ENCODE measurements at places on chromosomes 12 and 14.

DNA sequence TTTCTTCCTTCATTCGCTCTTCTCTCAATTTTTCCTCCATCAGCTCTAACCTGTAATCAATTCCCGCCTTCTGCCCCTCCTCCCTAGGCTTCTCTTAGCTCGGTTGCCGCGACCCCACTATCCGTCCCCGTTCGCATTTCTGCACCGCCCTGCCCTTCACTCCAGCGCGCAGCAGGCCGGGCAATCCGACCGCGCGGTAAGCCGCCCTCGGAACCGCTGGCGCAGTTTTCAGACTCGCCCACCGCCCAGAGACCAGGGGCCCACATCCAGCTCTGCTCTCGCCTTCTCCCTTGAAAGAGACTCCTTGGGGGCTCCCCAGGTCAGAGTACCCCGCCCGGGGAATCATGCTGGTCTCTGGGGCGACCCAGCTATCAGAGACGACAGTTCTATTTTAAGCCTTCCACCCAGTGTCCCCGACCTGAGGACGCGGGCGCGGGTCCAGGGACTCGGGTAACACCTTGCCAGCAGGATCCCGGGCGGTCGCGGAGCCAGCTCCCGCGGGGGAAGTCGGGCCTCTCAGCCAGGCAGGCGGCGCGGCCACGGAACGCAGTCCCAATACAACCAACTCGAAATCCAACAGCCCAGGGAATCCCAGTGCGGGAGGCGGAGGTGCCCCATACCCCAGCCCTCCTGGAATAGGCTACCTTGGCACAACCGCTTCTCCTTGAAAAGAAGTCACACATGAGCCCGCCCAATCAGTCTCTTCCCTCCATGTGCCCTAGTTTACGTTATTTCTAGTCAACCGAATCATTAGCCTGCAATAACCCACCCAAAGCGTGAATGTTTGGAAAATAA is 5.7 kb upstream of the SLC38A4 start:
- no peak for DNase-seq

- DNase-seq: no peak
These were observed 26.3 kb downstream of the BATF start for GRCh38 chr14:75548544-75548943.

DNA sequence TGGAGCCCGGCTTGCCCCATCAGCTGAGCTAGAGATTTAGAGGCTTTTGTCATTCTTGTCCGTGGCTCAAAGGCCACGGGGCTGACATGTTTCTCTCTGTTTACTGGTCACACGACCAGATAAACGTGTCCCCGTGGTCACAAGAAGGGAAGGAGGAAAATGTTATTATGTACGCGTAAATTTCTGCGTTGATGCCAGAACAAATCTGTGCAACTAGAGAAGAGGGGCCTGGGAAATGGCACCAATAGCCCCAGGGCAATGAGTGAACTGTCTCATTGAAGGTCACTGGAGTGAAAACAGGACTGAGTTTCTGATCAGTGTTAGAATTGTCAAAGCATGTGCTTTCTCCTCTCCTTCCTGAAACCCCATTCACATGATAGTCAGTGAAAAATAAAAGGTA is 25.3 kb downstream of the OAS2 start:
- DNase-seq: no peak

DNA sequence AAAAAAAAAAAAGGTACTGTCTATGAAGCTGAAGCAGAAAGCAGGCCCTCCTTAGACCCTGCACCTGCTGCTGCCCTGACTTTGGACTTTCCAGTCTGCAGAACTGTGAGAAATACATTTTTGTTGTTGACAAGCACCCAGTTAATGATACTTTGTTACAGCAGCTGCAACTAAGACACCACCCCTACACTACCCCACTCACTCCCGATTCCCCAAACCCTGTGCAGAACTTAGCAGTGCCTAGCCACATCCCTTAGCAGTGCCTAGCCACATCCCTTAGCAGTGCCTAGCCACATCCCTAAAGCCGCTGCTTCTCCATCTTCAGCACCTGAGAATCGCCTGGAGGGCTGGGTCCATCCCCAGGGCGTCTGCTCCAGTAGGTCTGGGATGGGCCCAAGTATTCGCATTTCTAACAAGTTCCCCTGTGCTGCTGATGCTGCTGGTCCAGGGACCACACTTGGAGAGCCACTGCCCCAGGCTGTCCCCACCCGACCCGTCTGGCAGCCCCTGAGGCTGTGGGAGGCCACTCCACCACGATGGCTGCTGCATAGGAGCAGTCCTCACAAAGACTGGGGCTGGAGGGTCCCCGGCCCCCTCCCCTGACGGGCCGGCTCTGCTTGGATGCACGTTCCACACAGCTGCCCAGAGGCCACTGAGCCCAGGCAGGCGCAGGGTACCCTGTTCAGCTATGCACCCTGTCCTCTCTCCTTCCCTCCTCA is 10.8 kb upstream of the PPP1R13B start:
- no peak for DNase-seq
